Neural progenitor cell (in vitro differentiated cells): ENCODE measurements at places on chromosomes 5 and 9.

DNA sequence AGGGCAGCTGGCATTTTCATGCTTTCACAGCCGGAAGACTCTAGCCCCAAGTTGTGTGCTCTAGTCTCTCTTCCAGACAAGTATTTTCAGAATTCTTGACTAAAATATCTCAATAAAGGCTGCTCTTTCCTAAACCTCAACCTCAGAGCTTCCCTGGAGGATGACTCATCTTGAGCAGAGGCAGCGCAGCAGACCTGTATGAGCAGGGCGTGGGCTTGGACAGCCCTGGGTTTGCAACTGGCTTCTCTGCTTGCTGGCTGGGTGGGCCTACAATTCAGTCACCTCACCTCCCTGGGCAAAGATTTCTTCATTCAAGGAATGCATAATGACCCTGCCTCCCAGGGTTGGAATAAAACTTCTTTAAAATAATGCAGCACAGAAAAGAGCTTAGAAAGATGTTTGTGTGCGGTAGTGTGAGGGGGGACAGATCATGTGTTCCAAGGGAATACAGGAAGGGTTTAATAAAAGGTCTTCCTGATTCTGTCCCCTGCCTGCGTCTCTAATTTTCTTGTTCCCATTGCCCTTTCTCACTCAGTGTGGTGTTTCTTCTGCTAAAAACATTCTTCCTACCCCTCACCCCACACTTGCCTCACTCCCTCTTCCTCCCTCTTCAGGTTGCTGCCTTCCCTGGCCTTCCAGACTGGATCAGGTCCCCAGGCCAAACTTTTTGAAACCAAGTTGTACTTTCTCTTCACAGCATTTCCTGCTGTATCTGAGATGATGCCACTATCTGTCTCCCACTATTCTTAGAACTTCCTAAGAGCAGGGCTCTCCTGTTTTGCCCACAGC is 39.4 kb upstream of the MAP1B start:
- DNase-seq = no peak

DNA sequence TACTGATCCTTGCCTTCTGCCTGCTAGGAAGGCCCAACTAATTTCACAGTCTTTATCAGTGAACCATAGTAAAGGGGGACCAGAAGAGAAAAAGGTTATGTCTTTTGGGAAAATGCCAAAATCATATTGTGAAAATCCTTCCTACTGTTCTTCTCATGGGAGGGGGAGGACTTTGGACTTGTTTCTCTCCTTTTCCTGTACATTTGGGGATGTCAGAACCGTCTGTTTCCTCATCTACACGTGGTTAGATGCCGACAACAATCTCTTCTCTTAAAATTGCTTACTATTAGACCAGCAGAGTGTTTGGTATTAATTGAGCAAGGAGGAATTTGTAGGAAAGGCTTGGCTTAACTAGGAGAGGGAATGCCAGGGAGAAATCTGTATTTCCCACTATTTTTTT is 77.2 kb downstream of the TMC1 start:
- no peak for DNase-seq

- no peak for DNase-seq
Observed at GRCh38 chr5:146813346-146814157, 65.0 kb downstream of the PPP2R2B start.

DNA sequence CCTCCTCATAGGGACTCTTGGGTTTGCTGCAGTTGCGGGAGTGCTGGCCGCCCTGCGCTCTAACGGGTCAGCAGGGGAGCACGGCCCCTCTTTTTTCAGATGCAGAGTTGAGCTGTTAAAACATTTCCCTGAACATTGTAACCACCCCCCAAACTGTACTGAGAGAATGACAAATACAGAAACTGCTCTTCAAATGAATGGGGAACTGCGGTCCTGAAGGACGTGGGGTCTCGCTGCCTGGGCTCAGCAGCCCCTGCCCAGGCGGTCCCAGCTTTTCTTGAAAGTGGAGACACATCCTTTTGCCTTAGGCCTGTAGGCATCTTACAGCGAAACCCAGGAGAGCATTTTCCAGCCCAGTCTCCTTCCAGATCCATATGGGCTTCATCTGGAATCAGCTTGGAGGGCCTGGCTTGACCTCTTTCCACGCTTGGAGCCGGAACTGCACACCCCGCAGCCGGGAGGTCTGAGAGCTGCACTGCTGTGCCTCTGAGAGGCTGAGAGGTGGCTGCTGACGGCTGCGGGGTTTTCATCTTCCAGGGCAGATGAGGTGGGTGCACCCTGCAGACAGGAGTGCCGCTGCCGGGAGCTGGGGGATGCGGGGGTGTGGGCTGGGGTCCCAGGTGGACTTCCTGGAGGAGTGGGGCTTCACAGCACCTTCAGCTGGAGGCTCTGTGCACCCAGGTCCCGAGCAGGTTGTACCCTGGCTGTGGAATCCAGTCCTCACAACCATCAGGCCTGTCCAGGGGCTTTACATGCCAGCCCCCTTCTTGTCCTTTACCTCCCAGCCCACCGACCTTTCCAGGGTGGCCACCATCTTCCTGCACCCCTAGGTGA is 1.2 kb upstream of the AGPAT2 start:
- DNase-seq = no peak

DNA sequence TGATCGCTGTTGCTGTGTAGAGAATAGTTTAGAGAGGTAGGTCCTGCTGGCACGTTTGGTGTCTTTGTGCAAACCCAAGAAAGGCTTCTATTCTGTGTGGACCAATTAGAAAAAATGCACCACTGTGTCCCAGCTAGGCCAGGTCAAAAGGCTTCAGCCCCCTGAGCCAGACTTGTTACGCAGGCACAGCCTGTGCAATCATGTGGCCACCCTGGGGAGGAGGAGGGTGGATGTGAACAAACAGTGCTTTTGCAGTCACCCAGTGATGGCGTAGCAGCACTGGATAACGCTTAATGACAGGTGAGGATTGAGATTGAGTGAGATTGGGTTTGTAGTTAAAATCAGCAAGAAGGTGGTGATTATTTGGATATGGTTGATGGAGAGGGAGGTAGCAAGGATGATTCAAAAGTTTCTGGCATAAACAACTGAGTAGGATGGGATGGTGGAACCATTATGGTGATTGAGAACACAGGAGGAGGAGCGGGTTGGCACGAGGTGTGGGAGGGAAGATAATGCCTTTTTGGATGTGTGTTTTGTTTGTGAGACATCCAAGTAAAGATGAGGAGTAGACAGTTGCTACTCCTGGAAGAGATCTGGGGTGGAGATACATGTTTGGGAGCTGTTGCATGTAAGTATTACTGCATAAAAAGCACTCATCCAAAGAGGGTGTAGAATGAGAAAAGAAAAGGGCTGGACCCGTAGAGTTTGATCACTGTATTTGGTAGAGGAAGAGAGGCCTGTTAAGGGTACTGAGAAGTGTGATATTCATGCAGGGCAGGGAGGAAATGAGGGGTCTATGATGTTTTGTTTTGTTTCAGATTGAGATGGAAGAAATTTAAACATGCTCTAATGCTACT is 6.7 kb downstream of the GCNT1 start:
- no peak for DNase-seq
